ENCODE measurements at places on chromosomes 2 and 18. TPM values are rescaled to one million over a fixed set of nuclear protein-coding genes. Genes with fewer than 3 reads are reported as not detected.

Gene RNU2-63P
- polyA plus RNA-seq = 14.9 TPM

Gene DRC1
- not detected for polyA plus RNA-seq

Gene PSD4
- polyA plus RNA-seq = 22.7 TPM

Gene PIEZO2
- not detected for polyA plus RNA-seq

Gene CPLX4
- polyA plus RNA-seq = not detected

Gene BCL11A
- polyA plus RNA-seq = not detected

Gene RRM2
- polyA plus RNA-seq = 9.3 TPM

Gene CHRNG
- not detected for polyA plus RNA-seq

Gene VWA3B
- polyA plus RNA-seq = not detected

Gene PARD3B
- polyA plus RNA-seq = 0.03 TPM

Gene TMEM17
- polyA plus RNA-seq = not detected

Gene SLC5A7
- polyA plus RNA-seq = not detected

Gene TLK1
- 33.9 TPM for polyA plus RNA-seq

Gene C18orf54
- polyA plus RNA-seq = 1.8 TPM

Gene FAM210A
- 19.5 TPM for polyA plus RNA-seq

Gene NTSR2
- polyA plus RNA-seq = not detected

Gene PTPRM
- 1.5 TPM for polyA plus RNA-seq

Gene APCDD1
- polyA plus RNA-seq = not detected

Gene ZNF2
- polyA plus RNA-seq = 4.6 TPM

Gene EMILIN1
- 1.5 TPM for polyA plus RNA-seq

Gene NFATC1
- 18.6 TPM for polyA plus RNA-seq

Gene INPP5D
- 56.9 TPM for polyA plus RNA-seq

Gene CDKL4
- 0.25 TPM for polyA plus RNA-seq

Gene ABHD3
- polyA plus RNA-seq = 46.3 TPM

Gene REG1B
- not detected for polyA plus RNA-seq

Gene SP140L
- 14.3 TPM for polyA plus RNA-seq

Gene SERPINB13
- polyA plus RNA-seq = not detected

Gene TUBA4B
- not detected for polyA plus RNA-seq

Gene REEP1
- polyA plus RNA-seq = not detected

Gene IL36A
- 0.38 TPM for polyA plus RNA-seq

Data from CD4-positive, CD25-positive, alpha-beta regulatory T cell (primary cell).